WTC11 (cell line): ENCODE measurements at places on chromosomes 7 and 10. TPM values are rescaled to one million over a fixed set of nuclear protein-coding genes. Genes with fewer than 3 reads are reported as not detected.

PON1 gene
- 0.25 to 0.26 TPM in 2 of 3 replicates, not detected in the other for total RNA-seq

FOXP2 gene
- total RNA-seq: 0.14 to 0.39 TPM (median 0.17 TPM) in 3 replicates

POMZP3 gene
- total RNA-seq: 13.1 to 15.1 TPM (median 13.2 TPM) in 3 replicates

FEZF1 gene
- 11.1 to 20.0 TPM (median 11.6 TPM) in 3 replicates for total RNA-seq

CDNF gene
- 0.27 to 1.4 TPM (median 0.41 TPM) in 3 replicates for total RNA-seq

JMJD1C gene
- total RNA-seq: 158 to 180 TPM (median 161 TPM) in 3 replicates

DNA sequence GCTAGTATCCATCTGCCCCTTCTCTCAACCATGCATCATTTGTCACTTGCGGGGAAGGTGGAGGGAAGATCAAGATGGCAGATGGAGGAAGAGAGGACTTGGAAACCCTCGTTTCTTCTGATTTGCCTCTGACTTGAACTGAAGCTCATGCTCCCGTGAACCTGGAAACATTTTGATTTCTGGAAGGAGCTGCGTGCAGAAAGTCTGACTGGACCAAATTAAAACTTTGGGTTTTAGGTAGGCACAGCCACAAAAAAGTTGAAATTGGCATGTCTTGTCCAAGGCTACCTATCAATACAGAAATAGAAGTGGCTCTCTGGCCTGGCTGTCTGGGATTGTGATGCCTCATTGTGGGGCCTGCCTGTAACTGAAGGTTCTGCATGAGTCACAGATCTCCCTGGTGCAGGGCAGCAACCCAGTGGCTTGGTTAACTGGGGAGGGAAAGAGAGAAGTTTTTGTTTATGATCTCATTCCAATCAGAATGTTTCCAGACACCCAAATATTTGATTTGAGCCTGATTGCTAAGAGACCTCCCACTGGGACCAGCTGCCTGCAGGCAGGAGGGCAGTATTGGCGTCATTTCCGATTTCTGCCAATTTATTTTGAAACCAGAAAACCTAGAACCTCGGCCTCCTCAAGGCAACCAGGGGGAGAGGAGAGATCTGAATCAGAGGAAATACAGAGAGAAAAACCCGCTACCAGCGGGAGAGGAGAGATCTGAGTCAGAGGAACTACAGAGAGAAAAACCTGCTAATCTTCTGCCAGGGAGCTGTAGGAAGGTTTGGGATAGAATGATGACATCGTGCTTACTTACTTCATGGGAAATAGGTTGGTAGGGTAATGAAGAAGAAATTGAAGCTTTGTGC lies 363.6 kb downstream of the ANKRD30A start:
- no peak overlapping the region for H3K27ac ChIP-seq
- no peaks in the 10 kb centered on the region; the same call in 1 of the 2 replicates for H3K27me3 ChIP-seq
- no peaks in the 10 kb centered on the region for H3K4me1 ChIP-seq
- H3K36me3 ChIP-seq: peaks cover 38% of the 10 kb centered on the region
- no peak for DNase-seq
- H3K4me3 ChIP-seq: no peak overlapping the region

GRCh38 chr7:72028267-72028666 lies 383.9 kb downstream of the CALN1 start:
- H3K27me3 ChIP-seq: no peaks in the 10 kb centered on the region
- H3K4me3 ChIP-seq: no peak overlapping the region
- H3K27ac ChIP-seq: no peak overlapping the region
- H3K4me1 ChIP-seq: peaks cover 11% of the 10 kb centered on the region
- peaks cover 10% of the 10 kb centered on the region; the same call in 1 of the 2 replicates for H3K36me3 ChIP-seq

DNA sequence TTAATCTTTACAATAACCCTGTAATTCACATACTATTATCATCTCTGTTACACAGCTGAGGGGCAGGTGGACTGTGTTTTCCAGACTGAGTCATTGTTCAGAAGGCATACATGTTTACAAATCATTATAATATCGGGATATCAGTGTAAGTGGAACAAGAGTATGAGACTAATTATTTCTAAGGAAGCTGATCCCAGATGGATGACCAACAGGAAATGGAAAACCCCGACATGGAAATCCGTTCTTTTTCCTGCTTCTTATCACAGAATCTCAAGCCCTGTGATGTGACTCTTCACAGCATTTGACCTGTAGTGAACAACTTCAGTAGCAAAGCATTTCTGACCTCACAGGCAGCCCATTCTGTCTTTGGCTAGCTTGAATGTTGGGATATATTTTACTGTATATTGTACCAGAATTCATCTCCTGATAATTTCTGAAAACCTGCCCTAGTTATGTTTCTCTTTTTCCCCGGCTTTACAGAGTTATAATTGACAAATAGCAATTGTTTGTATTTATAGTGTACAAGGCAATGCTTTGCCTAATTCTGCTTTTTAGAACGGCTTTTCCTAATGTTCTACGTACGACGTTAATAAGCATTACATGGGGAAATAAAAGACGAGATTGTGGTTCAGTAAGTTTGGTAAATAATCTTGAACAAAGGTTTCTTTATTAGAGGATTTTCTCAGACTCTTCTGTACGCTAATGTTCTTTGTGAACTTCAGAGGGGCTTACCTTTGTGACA lies 78.6 kb upstream of the SYPL1 start:
- no peak for DNase-seq
- no peaks in the 10 kb centered on the region for H3K4me1 ChIP-seq
- H3K27me3 ChIP-seq: no peaks in the 10 kb centered on the region
- no peak overlapping the region for H3K27ac ChIP-seq

- H3K4me3 ChIP-seq: no peak overlapping the region
- no peak for DNase-seq
- no peaks in the 10 kb centered on the region for H3K4me1 ChIP-seq
- peaks cover 79% of the 10 kb centered on the region for H3K36me3 ChIP-seq
- H3K27me3 ChIP-seq: peaks cover 11% of the 10 kb centered on the region
- H3K27ac ChIP-seq: no peak overlapping the region
Observed at GRCh38 chr7:154512121-154512833, 460.1 kb downstream of the DPP6 start.

- no peak overlapping the region; the same call in 1 of the 2 replicates for H3K27ac ChIP-seq
- H3K27me3 ChIP-seq: peaks cover 4% of the 10 kb centered on the region; the same call in 1 of the 2 replicates
- H3K4me3 ChIP-seq: no peak overlapping the region
- H3K4me1 ChIP-seq: 0 out of 2 replicates have a peak, but pooled peaks cover 4% of the 10 kb centered on the region
- H3K36me3 ChIP-seq: no peaks in the 10 kb centered on the region
Observed at GRCh38 chr10:69961881-69962745, 90.5 kb upstream of the MACROH2A2 start.

- H3K4me1 ChIP-seq: peaks cover 10% of the 10 kb centered on the region
- H3K4me3 ChIP-seq: no peak overlapping the region
- no peaks in the 10 kb centered on the region for H3K27me3 ChIP-seq
- DNase-seq: no peak
- peaks cover 79% of the 10 kb centered on the region for H3K36me3 ChIP-seq
Observed at GRCh38 chr10:98433881-98434732, 12.6 kb downstream of the HPS1 start.

GRCh38 chr7:116792813-116793212 lies 69.6 kb upstream of the CAPZA2 start:
- no peaks in the 10 kb centered on the region for H3K27me3 ChIP-seq
- no peak overlapping the region for H3K4me3 ChIP-seq
- no peak for DNase-seq
- H3K36me3 ChIP-seq: no peaks in the 10 kb centered on the region
- H3K27ac ChIP-seq: no peak overlapping the region

DNA sequence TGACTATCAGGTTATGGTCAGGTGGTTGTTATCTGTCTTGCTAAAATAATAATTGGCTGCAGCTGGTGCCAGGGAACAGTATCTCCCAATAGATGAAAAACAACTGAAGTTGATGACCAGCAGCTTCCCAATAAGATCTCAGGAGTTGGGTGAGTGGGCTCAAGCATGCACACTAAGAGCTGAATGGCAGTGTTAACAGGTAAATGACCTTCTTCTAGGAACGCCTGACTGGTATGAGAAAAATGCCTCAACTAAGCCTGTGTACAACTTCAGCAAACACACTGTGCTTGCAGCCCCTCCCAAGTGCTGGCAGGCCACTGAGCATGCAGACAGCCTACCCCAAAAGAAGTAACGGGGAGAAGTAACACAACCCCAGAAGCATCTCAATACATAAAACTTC lies 636.9 kb downstream of the ACTR3B start:
- no peaks in the 10 kb centered on the region for H3K4me1 ChIP-seq
- peaks cover 71% of the 10 kb centered on the region for H3K36me3 ChIP-seq
- no peak for DNase-seq
- peaks cover 4% of the 10 kb centered on the region for H3K27me3 ChIP-seq
- no peak overlapping the region for H3K4me3 ChIP-seq
- H3K27ac ChIP-seq: no peak overlapping the region

DNA sequence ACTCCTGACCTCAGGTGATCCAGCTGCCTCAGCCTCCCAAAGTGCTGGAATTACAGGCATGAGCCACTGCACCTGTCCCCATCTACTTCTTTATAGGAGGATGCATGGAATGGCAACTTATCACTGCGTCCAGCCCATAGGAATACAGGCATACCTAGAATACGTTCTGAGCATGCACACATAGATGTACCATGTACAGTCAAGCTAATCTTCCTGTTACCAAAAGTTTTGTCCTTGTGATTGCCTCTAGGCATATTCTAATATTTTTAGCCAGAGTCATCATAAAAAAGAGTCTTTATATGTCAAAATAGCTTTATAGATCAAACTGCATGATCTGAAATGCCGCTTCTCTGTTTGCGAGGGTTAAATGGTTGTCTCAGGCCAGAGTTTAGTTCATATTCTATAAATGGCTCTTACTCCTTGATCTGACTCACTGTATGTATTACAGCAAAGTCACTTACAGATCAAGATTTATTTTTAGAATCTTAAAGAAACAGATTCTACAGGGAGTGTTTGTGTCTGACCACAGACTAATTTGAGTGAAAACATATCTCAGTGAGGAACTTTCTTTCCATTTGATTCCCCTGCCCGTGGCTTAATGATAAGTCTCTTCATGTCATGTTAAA lies 210.9 kb downstream of the CREB5 start:
- H3K27ac ChIP-seq: no peak overlapping the region
- H3K27me3 ChIP-seq: no peaks in the 10 kb centered on the region
- H3K36me3 ChIP-seq: no peaks in the 10 kb centered on the region
- H3K4me1 ChIP-seq: peaks cover 19% of the 10 kb centered on the region
- DNase-seq: no peak

DNA sequence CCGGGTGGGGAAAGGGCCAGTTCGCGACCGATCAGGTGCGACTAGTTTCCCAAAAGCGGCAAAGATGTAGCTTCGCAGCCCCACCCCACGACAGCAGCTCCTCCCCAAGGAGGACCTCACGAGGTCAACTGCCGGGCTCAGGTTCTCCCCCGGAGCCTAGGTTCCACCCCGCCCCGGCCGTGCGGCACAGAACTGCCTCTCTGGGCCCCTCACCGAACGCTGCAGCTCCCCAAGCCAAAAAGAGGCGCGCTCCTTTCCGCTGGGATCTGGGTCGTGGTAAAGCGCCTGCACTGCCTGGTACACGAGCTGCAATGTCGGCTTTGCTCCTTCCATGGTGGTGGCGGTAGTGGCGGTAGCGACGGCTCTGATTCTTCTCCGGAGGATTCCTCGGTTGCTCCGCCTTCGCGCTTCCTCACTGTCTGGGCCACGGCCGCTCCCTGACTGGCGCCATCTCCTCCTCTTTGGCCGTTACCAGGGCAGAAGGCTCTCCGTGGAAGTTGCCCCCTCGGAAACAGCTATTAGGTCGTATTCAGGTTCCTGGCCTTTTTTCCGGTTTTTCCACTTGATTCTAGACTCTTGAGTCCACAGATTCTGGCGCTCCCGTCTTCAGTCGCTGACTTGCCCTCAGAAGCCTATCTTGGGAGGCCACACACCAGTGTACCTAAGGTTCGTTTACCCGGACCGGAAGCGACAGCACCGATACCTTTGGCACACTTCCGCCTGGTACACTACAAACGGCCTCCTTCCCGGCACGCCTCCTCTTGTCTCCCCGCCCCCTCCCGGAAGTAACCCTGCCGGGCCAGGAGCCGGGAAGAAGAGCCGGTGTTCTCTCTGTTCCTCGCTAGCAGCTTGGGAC lies at the start of gene TNPO3:
TSS of gene TNPO3 (minus strand) at position 674 of the 856 bp plus-strand sequence. CDS start at position 333, 341 bp downstream.
- H3K27me3 ChIP-seq: no peaks in the 10 kb centered on the region

- H3K4me3 ChIP-seq: no peak overlapping the region
- no peaks in the 10 kb centered on the region for H3K27me3 ChIP-seq
- no peak overlapping the region for H3K27ac ChIP-seq
- H3K36me3 ChIP-seq: no peaks in the 10 kb centered on the region; the same call in 1 of the 2 replicates
- peak; percentile 83 for DNase-seq
Observed at GRCh38 chr10:3486346-3487065, 298.5 kb downstream of the KLF6 start.

DNA sequence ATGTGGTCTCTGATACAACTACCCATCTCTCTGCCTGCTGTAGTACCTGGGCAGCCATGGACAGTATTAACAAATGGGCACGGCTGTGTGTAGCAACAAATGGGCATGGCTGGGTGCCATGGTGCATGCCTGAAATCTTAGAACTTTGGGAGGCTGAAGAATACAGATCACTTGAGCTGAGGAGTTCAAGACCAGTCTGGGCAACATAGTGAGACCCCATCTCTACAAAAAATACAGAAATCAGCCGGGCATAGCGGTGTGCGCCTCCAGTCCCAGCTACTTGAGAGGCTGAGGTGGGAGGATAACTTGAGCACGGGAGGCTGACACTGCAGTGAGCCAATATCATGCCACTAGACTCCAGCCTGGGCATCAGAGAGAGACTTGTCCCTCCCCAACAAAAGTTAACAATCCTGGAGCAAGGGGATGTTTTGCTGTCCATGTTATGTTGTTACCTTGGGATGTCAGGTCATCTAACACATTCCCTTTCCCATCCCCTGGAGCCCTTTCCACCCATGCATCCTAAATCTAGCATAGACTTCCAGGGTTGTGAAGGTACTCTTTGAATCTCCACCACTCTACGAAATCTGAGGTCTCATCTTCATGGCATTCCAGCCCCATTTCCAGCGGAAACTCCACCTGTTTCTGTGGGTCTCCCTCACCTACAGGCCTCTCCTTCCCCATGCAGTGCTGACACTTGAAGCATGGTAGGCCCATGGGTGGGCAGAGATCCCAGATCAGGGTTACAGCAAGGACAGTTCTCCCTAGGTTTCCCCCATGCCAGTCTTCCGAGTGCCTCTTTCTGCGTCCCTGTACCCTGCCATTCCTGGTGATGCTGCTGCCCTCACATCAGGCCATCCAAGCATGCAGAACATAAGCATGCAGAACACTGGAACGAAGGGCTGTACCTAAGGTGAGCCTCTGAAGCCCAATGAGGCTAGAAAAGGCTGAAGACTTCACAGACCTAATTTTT lies 13.1 kb downstream of the FXYD4 start:
- no peaks in the 10 kb centered on the region for H3K4me1 ChIP-seq
- no peak overlapping the region for H3K4me3 ChIP-seq
- no peaks in the 10 kb centered on the region; the same call in 1 of the 2 replicates for H3K27me3 ChIP-seq
- H3K27ac ChIP-seq: peak overlapping the region; percentile 73
- no peak for DNase-seq

DNA sequence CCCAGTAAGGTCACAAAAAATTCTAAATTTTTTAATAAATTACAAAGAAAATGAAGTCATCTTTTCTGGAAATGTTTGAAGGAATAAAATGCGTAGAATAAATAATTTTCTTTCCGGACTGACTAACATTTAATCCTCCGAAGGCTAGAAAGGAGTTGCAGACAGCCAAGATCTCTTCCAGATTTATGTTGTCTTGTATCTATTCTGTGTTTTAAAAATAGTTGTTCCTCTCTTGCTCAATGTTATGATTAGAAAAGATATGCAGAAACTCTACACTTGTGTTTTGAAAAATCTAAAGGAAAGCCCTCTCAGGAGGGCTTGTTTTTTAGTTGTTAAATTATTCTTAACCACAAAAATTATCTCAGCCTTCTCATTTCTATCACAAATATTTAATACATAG lies 70.7 kb downstream of the MACC1 start:
- no peak overlapping the region for H3K4me3 ChIP-seq
- H3K4me1 ChIP-seq: no peaks in the 10 kb centered on the region
- H3K27ac ChIP-seq: no peak overlapping the region
- no peak for DNase-seq
- peaks cover 26% of the 10 kb centered on the region for H3K36me3 ChIP-seq
